ENCODE measurements at places on chromosomes 5 and 9.

DNA sequence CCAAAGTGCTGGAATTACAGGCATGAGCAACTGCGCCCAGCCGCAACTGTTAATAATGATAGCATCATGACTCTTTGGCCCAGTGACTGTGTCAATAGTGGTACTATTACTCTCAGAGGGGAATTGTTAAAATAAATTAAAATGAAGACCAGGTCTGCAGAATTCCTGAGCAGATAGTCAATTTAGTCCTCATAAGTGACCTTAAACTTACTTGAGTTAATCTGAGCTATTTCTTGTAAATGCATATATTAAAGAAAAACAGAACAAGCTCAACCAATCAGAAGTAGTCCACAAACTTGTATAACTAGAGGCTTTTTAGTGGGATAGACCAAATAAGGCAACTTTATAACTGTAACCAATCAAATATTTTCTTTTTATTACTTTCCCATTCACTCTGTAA is 1.7 kb upstream of the RECK start:
- no peak for DNase-seq

- no peak for DNase-seq
Observed at GRCh38 chr5:16894236-16895057, 41.6 kb downstream of the MYO10 start.

GRCh38 chr5:38265546-38266179 is 7.3 kb downstream of the EGFLAM start:
- no peak for DNase-seq

GRCh38 chr5:177609076-177610059 is 9.4 kb downstream of the B4GALT7 start:
- DNase-seq, result no peak

DNA sequence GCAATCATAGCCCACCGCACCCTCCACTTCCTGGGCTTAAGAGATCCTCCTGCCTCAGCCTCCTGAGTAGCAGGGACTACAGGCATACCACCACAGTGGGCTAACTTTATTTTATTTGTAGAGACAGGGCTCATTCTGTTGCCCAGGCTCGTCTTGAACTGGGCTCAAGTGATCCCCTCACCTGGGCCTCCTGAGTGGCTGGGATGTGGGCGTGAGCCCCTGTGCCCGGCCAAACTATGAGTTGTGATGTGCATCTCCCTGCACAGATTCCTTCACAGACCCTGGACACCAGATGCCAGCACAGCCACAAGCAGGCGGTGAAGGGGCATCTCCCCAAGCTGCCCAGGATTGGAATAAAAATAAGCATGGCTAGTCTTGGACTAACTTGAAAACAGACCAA is 244.9 kb upstream of the IRX1 start:
- DNase-seq, result no peak

GRCh38 chr9:136563646-136564325 is 17.9 kb upstream of the NOTCH1 start:
- DNase-seq, result no peak

DNA sequence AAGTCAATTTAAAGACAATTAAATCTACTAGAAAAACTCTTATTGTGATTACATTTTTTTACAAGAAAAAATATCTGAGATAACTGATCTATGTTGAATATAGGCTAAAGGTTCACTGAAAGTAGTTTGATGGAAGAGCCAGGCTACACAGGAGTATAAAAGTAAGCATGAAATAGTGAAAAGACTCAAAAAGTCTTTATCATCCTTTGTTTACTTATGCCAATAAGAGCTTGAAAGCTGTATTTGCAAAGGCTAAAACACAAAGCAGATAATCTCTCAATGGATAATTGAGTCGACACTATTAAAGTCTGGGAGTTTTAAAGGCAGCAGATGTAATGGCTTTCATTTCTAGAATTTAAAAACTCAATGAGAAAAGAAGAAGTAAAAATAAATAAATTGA is 42.0 kb downstream of the SSBP2 start:
- DNase-seq, result no peak

- DNase-seq, result no peak
Observed at GRCh38 chr5:8394965-8395364, 526.0 kb downstream of the MTRR start.

GRCh38 chr5:136193322-136193935 is 467 bp upstream of the SMIM32 start:
- no peak for DNase-seq

- DNase-seq, result no peak
Observed at GRCh38 chr5:171351536-171352073, 36.0 kb upstream of the NPM1 start.
